Pulmonary artery endothelial cell (primary cell): ENCODE measurements at places on chromosomes 16 and 17.

- no peak for DNase-seq
These were observed 37.5 kb downstream of the SDR42E1 start for GRCh38 chr16:81973737-81974136.

- DNase-seq = no peak
These were observed 110.2 kb upstream of the ZNF750 start for GRCh38 chr17:82949984-82950383.

GRCh38 chr16:63995025-63995424 is 1126.8 kb downstream of the CDH11 start:
- no peak for DNase-seq

- DNase-seq = no peak
These were observed 34.2 kb upstream of the ACSM2B start for GRCh38 chr16:20610211-20610891.
